ENCODE measurements at places on chromosomes 6 and 20.

- peak; percentile 84 for DNase-seq
Observed at GRCh38 chr6:139539852-139540251, 165.4 kb upstream of the CITED2 start.

GRCh38 chr6:170476360-170476759, 76.7 kb downstream of the PSMB1 start:
- DNase-seq, result no peak

- no peak for DNase-seq
Observed at GRCh38 chr20:38355161-38356012, 9.1 kb downstream of the LBP start.

DNA sequence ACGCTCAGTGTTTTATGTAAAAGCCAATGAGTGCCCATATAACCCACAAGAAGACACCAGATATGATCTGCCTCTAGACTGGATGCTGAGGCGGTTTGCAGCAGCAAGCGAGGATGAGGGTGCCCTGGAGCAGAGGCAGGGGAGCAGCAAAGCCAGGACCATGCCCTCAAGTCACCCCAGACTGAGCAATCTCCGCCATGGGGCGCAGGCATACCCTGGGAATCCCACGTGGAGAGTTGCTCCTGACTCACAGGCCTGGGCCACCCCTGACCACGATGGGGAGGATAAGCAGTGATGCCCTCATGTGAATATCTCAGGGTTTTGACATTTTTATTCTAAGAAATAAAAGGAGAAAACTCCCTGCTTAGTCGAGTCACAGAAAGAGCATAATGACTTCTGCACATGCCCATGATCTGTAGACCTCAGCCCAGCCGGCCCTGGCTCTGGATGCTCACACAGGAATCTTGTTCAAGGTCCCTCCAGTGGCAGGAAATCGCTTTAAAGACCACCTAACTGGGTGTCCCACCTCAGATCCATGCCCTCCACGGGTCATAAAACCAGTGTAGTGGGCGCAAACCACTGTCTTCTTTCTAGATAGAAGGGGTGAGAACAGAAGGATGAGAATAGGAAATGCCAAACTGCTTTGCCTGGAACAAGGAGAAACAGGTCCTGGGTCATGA, 138.3 kb upstream of the SNX9 start:
- no peak for DNase-seq

GRCh38 chr6:42131531-42131930, 10.9 kb downstream of the C6orf132 start:
- DNase-seq, result peak; percentile 65

DNA sequence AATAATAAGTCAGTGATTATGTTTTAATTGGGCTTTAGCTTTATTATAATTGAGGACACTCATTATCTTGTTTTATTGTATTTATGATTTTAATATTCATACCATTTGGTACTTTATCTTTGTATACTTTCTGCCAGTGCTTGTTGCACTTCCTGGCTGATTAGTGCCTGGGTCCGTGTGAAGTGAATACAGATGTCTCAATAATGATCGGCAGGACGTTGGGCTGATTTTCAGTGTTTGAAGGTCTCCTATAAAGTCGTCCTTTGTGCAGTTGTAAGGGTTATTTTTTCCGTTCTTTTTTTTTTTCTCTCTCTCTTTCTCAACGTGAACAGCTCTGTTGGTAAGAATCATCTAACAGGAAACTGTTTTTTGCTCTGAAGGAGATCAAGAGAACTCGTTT, 450.0 kb upstream of the POU3F2 start:
- no peak for DNase-seq

DNA sequence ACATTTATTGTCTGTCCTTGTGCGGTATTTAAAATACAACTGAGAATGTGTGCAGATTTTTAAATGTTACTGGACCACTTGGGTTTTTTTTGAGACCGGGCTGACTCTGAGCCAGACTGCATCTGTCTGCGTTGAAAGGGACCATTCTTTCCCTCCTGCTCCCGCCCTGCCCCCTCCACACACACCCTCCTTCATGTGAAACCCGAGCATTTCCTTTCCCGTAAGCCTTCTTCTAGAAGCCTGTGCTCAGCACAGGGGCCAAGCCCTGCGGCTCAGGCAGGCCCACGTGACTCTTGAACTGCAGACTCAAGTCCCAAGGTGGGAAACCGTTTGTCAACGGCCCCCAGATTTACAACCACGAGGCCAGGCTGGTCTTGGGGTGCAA, 82.7 kb upstream of the FOXC1 start:
- DNase-seq, result peak; percentile 54

- no peak for DNase-seq
Observed at GRCh38 chr6:66057034-66057433, 350.0 kb upstream of the EYS start.

GRCh38 chr6:42195415-42195814, 659 bp upstream of the GUCA1B start:
- no peak for DNase-seq

GRCh38 chr6:84773431-84774156, 9.2 kb upstream of the TBX18 start:
- DNase-seq, result peak; percentile 46

GRCh38 chr20:38787870-38788269, 17.6 kb upstream of the PPP1R16B start:
- no peak for DNase-seq

DNA sequence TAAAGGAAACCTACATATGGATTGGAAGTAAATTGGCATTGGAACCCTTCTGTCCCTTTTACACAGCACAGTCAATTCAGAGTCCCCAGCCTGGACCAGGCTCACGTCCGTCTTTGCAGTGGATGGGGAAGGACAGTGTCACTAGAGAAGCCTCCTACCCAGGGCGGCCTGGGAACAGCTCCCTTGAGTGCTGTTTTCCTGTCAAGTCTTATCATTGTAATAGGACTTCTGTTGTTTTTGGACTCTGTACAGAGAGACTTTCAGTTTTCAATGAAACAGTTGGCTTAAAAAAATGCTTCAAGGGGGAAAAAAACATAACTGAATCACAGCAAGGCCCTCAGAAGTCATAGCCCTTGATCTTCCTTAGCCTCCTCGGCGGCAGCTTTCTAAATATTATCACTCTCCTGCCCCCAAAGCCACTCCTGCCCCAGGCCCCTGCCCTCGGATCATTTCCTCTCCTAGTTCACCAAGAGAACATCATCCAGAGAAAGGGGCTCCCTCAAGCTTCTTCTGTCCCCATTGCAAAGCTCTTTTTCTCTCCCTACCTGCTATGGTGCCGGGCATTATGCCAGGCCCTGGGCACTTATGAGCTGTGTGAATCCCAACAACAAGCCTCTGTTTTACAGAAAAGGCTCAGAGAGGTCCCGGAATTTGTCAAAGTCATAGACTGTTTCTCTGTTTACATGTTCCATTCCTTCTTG, 37.8 kb upstream of the CNKSR3 start:
- DNase-seq, result no peak

DNA sequence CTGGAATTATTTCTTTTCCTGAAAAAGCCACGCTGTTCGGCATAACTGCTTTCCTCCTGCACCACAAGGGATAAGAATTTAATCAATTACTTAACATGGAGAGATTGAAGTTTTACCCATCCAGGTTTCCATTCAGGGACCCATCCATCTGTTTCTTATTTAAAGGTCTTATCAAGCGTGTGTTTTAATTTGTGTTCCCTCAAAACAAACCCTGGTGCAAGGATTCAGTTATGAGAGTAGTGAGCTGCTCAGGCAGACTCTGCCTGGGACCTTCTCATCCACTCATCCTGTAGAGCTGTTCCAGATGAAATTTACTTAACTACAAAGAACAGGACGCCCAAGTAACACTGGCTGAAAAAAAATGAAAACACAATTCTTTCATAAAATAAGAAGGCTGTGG, 97.8 kb downstream of the BANF2 start:
- no peak for DNase-seq

DNA sequence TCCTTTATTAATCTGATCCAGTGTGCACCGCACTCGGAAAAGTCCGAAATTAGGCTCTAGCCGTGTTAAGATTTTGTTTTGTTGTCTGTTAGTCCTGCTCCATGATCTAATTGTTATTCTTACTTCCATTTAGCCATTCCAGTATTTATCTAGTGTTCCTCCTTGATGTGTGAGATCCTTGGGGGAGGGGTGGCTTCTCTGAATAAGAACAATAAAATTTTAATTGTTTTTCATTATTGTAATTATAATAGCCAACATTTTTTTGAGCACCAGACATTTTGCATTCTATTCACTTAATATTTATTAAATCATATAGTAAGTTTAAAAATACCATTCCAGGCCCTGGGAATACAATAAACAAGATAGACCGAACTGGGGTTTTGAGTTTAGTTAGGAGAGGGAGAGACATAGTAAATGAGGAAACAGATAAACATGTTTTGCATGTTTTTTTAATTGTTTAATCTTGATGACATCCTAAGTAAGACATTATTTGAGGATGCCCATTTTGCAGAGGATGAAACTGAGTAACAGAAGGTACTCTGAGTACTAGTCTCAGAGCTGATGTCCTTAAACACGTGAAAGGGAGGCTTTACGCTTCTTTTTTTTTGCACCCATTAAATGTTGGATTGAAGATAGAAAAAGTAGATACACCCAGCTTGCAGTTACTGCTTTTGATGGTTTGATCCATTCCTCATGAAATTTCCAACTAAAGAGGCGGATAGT, 1.2 kb downstream of the CBFA2T2 start:
- no peak for DNase-seq

DNA sequence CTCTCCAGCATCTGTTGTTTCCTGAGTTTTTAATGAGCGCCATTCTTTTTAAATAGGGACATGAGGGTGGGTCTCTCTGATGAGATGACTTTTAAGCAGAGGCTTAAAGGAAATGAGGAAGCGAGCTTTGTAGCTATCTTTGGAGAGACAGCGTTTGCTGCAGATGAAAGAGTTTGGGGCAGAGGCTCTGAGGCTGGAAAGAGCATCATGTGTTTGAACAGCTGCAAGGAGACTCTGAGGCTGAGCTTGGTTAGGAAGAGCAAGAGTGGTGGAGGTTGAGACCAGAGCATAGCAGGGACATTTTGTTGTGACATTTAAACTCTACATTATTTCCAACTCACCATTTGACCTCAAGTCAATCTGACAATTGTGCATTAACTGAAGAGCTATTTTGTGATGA, 38.3 kb upstream of the TMX4 start:
- no peak for DNase-seq

- no peak for DNase-seq
Observed at GRCh38 chr20:20143165-20143564, 90.8 kb downstream of the CFAP61 start.

DNA sequence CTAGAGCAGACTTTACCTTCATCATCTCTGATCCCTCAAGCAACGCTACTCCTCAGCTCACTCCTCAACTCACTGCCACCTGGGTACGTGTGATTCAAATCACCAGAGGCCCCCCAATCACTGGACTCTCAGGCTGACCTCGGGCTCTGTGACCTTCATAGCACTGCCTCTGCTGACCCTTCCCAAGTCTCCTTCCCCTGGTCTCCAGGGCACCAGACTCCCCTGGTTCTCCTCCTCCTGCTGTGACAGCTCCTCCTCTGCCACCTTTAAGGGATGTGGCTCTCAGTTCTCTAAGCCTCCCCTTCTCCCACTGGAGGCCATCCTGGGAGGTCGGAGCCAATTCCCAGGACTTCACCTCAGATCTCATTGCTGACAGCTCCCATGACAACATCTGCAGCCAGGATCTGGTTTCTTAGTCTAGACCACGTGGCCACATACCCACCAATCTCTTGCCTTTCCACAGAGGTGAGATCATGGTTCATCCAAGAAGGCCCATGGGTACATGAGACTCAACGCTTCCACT, 90.4 kb downstream of the NFATC2 start:
- no peak for DNase-seq
